Right lung (tissue), 10 donors: ENCODE measurements at places on chromosomes 11 and 22. TPM values are rescaled to one million over a fixed set of nuclear protein-coding genes. Genes with fewer than 3 reads are reported as not detected.

The SMTNL1 gene
- 0.48 TPM for polyA plus RNA-seq

The OR51I1 gene
- polyA plus RNA-seq = not detected

The SYCE3 gene
- not detected for polyA plus RNA-seq

The DEUP1 gene
- 2.5 TPM for polyA plus RNA-seq

The MRGPRX2 gene
- not detected for polyA plus RNA-seq

The RCOR2 gene
- 8.9 TPM for polyA plus RNA-seq

The CEP126 gene
- polyA plus RNA-seq = 16.8 TPM

The LDLRAD3 gene
- 16.8 TPM for polyA plus RNA-seq

The APLNR gene
- 165 TPM for polyA plus RNA-seq

The IGLL5 gene
- polyA plus RNA-seq = 0.42 TPM

- no peak for DNase-seq
Observed at GRCh38 chr11:69211920-69212797, 56.4 kb downstream of the SMIM38 start.

DNA sequence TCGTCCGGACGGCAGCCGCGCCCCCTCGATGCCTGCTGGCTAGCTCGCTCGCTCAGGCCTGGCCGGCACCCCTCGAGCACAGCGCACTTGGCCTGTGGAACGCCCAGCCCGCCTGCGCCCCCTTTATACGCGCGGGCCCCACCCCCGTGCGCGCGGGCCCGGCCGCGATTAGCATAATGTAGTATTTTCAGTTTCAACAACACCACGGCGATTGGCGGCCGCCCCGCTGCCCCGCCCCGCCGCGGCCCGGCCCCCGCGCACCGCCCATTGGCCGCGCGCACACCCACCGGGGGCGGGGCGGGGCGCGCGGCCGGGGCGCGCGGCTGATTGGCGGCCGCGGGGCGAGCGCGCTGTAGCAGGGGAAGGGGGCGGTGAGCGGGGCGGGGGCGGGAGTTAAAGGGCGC is at the start of gene CDKN1C:
Gene CDKN1C, minus strand, starts transcription at position 98 of the 404 bp plus-strand sequence. CDS start 319 bp downstream, outside the sequence.
- DNase-seq = peak; percentile 93

GRCh38 chr11:107999759-108000455 is 8.8 kb upstream of the CUL5 start:
- no peak for DNase-seq

DNA sequence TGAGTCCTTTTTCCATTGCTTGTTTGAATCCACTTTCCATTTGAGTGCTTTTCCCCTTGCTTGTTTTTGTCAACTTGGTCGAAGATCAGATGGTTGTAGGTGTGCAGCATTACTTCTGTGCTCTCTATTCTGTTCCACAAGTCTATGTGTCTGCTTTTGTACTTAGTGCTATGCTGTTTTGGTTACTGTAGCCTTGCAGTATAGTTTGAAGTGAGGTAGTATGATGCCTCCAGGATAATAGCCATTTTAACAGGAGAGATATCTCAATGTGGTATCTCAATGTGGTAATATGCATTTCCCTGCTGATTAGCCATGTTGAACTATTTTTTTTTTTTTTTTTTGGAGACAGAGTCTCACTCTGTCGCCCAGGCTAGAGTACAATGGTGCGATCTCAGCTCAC is 16.7 kb downstream of the ACRV1 start:
- DNase-seq = no peak

GRCh38 chr11:20597154-20597679 is 2.2 kb upstream of the SLC6A5 start:
- no peak for DNase-seq

- no peak for DNase-seq
Observed at GRCh38 chr22:46958658-46959057, 196.2 kb downstream of the TBC1D22A start.

DNA sequence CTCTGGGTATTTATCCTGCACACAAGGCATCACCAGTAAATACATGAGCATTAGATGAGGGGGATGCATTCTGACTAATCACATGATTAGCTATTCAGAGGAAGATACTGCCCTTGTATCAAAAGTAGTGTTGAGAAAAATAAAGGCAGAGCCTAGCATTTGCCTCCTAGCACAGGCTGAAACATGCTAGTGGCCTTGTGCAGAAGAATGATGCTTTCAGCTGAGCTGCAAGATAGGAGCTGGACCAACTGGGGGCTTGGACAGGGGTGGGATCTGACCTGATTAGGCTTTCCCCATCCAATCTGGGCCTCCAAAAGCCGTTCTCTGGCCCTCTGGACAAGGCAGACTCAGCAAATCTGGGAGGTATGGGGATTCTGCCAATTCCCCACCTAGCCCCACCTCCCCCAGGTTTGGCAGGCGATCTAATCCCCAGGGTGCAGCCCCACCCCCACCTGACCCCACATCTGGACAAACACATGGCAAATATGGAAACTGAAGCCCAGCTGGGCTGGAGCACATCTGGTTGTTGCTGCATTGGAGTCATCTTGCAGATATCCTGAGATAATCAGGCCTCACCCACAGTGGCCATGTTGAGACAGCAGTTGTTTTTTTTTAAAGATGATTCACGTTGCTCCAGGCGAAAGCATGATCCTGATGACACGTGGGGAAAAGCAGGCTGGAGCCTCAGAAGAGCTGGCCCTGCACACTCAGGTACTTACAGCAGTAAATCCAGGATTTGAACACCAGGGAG is 4.4 kb upstream of the MISFA start:
- no peak for DNase-seq

- DNase-seq = peak; percentile 67
Observed at GRCh38 chr11:19316434-19316833, 75.7 kb upstream of the E2F8 start.

GRCh38 chr11:35318977-35319925 is 100.1 kb downstream of the SLC1A2 start:
- DNase-seq = no peak

- no peak for DNase-seq
Observed at GRCh38 chr22:19434401-19434800, 2.1 kb downstream of the MRPL40 start.

GRCh38 chr11:111793863-111794262 is 27.7 kb upstream of the PPP2R1B start:
- no peak for DNase-seq

DNA sequence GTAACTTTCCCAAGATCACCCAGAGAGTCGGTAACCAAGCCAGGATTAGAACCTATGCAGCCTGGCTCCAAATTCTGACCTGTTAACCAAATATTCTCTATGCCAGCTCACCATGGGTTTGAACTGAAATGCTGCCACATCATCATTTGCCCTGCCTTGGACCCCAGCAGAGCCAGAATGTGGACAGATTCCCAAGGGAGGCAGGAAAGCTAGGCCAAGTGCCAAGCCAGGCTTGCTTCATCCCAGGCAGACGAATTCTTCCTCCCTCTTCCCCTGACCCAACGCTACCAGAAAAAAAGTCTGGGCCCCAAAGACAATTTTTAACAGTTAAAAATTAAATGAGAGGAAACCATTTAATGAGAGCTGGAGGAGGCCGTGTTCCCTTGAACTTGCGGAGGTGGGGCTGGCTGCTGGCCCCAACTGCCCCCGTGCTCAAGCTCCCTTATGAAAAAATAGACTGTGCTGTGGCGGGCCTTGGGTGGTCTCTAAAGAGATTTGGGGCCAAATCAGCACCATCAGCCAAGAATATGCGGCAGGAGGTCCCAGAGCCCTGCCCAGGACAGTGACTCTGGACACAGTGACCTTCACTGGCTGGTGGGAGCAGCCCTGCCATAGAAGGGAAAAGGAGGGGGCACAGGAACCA is 184.1 kb upstream of the SYT13 start:
- DNase-seq = peak; percentile 26

DNA sequence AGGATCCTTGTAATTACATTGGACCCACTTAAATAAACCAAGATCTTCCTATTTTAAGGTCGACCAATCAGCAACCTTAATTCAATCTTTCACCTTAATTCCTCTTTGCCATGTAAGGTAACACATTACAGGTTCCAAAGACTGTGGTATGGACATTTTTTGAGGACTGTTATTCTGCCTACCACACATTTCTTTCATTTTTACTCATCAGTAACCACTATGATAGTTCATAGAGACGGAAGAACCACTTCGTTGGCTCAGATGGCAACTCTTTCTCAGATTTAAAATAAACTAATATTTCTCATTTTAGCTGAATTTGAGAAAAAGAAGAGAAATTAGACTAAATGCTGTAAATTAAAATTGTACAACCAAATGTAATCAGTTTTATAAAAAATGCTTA is 96.3 kb downstream of the PAX6 start:
- no peak for DNase-seq

DNA sequence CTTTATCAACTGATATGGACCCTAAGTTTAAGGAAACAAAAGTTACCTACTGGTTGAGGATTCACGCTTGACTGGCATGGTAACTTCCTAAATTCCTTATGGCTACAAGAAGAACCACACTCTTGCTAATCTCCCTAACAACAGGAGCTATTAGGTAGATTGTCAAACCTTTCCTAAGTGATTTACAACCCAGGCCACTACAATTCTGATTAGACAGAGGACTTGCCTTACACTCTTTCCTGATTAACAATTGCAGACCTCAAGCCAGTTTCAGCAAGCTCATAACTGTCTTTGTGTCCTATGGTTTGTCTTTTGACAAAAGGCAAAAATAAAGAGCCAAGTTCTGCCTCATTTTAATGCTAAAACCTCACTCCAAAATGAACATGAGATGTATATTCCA is 16.3 kb downstream of the OR52K2 start:
- no peak for DNase-seq
